ENCODE measurements at places on chromosomes 2 and 18. TPM values are rescaled to one million over a fixed set of nuclear protein-coding genes. Genes with fewer than 3 reads are reported as not detected.

GRCh38 chr18:35892118-35892517 is 80.4 kb upstream of the RMP24 start:
- no peak for DNase-seq

ALLC gene
- total RNA-seq: not detected

GRCh38 chr2:231571661-231572191 is 20.9 kb upstream of the TEX44 start:
- DNase-seq: no peak

GBX2 gene
- total RNA-seq: 2.1 TPM

VPS4B gene
- 57.2 TPM for total RNA-seq

All from type B pancreatic cell (in vitro differentiated cells).